GF-D8 (cell line): ENCODE measurements at places on chromosomes 6 and 20.

GRCh38 chr20:63968928-63969760 is 586 bp downstream of the ZNF512B start:
- no peak for DNase-seq

DNA sequence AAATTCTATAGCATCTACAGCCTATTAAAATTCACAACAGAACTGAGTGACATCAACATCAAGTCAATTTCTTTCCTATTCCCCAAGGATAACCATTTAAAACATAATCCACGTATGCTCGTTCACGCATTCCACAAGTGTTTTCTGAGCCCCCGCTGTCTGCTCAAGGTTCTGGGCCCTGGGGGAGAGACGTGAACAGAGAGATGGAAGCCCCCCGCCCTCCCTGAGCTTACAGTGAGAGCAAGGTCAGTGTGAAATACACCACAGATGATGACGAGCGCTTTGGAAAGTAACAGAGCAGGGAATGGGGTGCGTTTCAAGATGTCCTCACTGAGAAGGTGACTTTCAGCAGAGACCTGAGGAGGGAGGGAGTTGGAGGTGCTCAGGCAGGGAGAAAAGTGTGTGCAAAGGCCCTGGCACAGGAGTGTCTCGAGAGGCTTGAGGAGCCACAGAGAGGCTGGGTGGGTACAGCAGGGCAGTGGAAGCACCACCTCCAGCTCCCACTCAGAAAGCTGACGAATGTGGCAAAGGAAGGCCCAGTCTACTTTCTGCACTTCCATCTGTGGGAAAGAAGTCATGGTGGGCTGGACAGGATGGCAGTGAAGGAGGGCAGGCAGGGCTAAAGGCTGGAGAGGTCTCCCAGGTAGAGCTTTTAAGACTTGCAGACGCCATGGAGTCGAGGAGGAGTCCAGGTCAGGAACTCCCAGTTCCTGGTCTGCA is 88.3 kb downstream of the DLL1 start:
- DNase-seq = no peak

DNA sequence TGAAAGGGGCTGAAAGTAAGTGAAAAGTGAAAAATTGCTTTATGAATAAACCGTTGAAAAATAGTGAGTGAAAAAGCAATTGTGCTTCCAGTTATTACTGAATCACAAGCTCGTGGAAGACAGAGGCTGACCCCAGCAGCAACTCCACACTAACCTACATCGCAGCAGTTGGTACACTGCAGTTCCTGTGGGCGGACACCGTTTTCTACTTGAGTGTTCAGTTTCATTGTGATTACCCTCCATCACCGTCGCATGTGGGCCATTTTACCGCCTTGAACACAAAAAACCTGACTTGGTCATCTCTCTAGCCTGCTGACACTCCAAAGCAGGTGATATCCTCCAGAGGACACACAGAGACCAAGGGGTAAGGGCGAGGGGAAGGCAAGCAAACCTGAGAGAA is 28.4 kb downstream of the PRDM1 start:
- no peak for DNase-seq

DNA sequence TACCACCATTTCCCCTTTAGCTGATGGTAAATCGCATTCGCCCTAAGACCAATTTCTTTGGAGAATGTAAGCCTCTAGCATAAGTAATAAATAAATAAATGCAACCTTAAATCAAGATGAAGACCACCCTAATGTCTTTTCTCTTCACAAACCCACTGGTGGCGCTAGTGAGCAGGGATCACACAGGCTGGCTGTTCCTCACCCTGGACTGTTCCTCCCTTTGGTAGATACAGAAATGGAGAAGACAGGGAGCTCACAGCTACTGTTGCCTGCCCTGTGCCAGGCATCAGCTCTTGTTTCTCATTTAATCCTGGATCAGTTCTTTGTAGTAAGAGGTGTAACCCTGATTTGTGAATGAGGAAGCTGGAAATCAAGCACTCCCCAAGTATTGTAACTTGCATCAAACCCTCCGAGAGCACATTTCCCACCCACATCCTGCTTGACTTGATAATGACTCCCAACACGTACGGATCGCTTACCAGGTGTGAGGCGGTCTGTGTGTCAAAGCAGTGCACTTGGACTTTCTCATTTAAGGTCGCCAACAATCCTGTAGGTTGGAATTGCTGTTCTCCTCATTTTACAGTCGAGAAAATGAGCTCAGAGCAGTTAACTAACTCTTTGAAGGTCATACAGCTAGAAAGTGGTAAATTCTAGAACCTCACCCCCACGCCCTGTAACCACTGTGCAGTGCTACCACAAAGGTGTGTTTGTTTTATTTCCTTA is 236.1 kb downstream of the TSHZ2 start:
- no peak for DNase-seq

- no peak for DNase-seq
Observed at GRCh38 chr6:156942266-156942665, 165.1 kb downstream of the ARID1B start.

- DNase-seq = no peak
Observed at GRCh38 chr20:35446356-35447078, 8.5 kb upstream of the GDF5 start.
